ENCODE measurements at places on chromosomes 11 and 22. TPM values are rescaled to one million over a fixed set of nuclear protein-coding genes. Genes with fewer than 3 reads are reported as not detected.

TNNI2 gene
- total RNA-seq, result not detected

TSPAN4 gene
- total RNA-seq, result 167 TPM

VPREB1 gene
- not detected for total RNA-seq

HMGXB4 gene
- 13.4 TPM for total RNA-seq

PIWIL4 gene
- 1.2 TPM for total RNA-seq

TMPRSS4 gene
- total RNA-seq, result not detected

CLP1 gene
- 24.6 TPM for total RNA-seq

APOA1 gene
- 0.17 TPM for total RNA-seq

LINC01488 gene
- not detected for total RNA-seq

MUC5AC gene
- total RNA-seq, result not detected

TECTA gene
- 0.51 TPM for total RNA-seq

RIN1 gene
- total RNA-seq, result 6.7 TPM

TTLL1 gene
- total RNA-seq, result 9.9 TPM

GDPD4 gene
- total RNA-seq, result not detected

LDHAL6A gene
- not detected for total RNA-seq

OSM gene
- total RNA-seq, result not detected

NRGN gene
- total RNA-seq, result 1.3 TPM

PRR33 gene
- total RNA-seq, result not detected

C11orf16 gene
- total RNA-seq, result not detected

RCOR2 gene
- 0.09 TPM for total RNA-seq

ABTB2 gene
- total RNA-seq, result 0.23 TPM

HEPN1 gene
- not detected for total RNA-seq
